ENCODE measurements at places on chromosomes 2 and 18. TPM values are rescaled to one million over a fixed set of nuclear protein-coding genes. Genes with fewer than 3 reads are reported as not detected.

Gene VSNL1
- not detected for total RNA-seq

Gene IL1F10
- total RNA-seq, result not detected

Gene UPP2
- total RNA-seq, result not detected

Gene MYOM1
- total RNA-seq, result 3.9 TPM

Gene ACADL
- total RNA-seq, result 10.9 TPM

Gene CPLX4
- total RNA-seq, result not detected

Gene ERFE
- total RNA-seq, result 1.5 TPM

Gene SESTD1
- 167 TPM for total RNA-seq

Gene HSBP1L1
- 18.8 TPM for total RNA-seq

Gene PROC
- not detected for total RNA-seq

Gene G6PC2
- 0.35 TPM for total RNA-seq

Gene NPPC
- 2.5 TPM for total RNA-seq

Gene LRRTM4
- total RNA-seq, result 0.55 TPM

Gene CHRND
- total RNA-seq, result not detected

Gene ACOXL
- not detected for total RNA-seq

Gene GALNT3
- total RNA-seq, result 1.1 TPM

Gene PLEKHH2
- 11.4 TPM for total RNA-seq

Gene ANKRD62
- not detected for total RNA-seq

Gene IWS1
- 39.1 TPM for total RNA-seq

Gene SCYGR2
- not detected for total RNA-seq

Gene SERPINB7
- total RNA-seq, result not detected

Gene IGFBP5
- 497 TPM for total RNA-seq

Gene FTCDNL1
- total RNA-seq, result 4.4 TPM
